ENCODE measurements at places on chromosomes 16 and 17.
A peak's percentile ranks its signal among the peaks of the same experiment; 100 is the strongest.

DNA sequence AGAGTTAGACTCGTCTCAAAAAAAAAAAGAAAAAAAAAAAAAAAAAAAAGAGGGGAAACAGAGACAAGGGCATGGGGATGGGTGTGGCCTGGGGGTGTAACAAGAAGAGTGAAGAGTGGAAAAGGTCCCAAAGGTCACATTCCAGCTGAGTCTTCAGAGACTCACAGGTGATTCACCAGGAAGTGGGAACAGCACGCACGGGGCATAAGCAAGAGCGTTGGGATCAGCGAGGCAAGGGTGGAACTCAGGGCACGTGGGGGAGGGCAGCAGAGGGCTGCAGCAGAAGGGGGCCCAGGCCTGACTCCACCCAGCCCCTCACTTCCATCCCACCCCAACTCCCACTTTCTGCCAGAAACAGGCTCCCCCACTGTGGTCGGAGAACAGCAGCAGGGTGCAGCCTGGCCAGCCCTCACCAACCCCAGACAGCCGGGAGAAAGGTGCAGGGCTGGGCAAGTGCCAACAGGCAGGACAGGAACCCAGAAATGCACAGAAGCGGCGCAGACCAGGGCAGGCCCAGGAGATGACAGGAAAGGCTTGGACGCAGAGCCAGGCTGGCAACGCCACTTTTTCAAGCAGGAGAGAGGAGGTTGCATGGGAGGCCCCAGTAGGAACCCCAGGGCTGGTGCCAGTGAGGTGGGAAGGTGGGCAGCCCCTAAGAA lies 3.3 kb downstream of the MEAK7 start:
- peak; percentile 13 for DNase-seq
- no peak overlapping the region for H3K4me3 ChIP-seq
- no peaks in the 10 kb centered on the region for H3K27me3 ChIP-seq
- peaks cover 3% of the 10 kb centered on the region for H3K4me1 ChIP-seq
- no peaks in the 10 kb centered on the region for H3K36me3 ChIP-seq

DNA sequence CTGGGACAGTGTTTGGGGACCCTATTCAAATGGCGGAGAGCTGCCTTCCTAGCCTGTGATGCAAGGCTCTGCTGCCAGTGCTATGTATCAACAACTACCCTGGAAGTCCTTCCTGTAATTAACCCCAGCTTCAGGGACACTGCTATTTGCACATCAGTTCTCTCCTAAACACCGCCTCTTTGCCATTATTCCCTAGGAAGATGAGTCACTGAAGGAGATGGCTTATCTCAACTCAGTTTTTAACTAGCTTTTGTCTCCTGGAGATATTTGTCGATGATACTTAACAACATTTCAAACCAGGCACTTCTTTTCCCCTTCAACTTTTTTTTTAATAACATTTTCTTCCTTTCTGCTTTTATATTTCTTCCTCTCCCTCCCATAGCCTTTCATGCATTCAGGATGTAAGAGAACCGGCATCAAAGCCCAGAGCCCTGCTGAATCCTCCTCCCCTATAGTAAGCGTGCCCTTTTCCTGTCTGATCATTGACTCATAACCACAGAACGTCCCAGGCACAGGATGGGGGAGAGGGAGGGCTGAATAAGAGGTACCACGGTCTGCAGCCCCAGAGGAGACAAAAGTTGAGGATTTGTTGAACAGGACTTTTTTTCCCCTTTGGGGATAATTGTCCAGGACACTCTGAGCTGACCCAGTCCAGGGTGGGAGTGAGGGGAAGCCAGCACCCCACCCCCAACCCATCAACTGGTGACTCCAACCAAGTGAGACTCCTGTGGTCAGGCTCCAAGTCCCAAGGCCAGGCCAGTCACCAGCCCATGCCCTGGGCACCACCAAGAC lies 387.8 kb upstream of the SALL1 start:
- no peak overlapping the region for H3K4me3 ChIP-seq
- DNase-seq = no peak
- no peaks in the 10 kb centered on the region for H3K36me3 ChIP-seq
- H3K27ac ChIP-seq = no peak overlapping the region
- no peaks in the 10 kb centered on the region for H3K4me1 ChIP-seq
- H3K27me3 ChIP-seq = no peaks in the 10 kb centered on the region

DNA sequence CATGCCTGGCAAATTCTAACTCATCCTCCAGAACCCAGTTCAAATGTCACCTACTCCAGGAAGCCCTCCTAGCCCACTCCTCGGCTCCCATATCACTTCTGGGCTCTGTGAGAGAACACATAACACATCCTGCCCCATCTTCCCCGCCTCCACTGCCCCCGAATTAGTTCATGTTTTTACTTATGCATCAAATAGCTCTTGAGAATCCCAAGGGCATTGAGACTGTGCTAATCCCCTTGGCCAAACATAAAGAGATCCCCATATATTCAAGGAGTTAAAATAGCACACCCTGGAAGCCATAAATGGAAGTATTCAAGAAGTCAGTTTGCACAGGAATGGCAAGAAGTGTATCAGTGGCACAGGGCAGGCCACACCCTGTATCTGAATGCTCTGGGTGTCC lies 2.0 kb upstream of the CREBBP start:
- no peaks in the 10 kb centered on the region for H3K4me1 ChIP-seq
- no peak overlapping the region for H3K4me3 ChIP-seq
- H3K36me3 ChIP-seq = no peaks in the 10 kb centered on the region
- H3K27ac ChIP-seq = no peak overlapping the region
- no peak for DNase-seq

GRCh38 chr17:68457168-68457538 lies at the start of gene WIPI1:
TSS of gene WIPI1 (minus strand) at chr17:68457496. CDS start at chr17:68457421, 75 bp downstream.
- no peaks in the 10 kb centered on the region for H3K27me3 ChIP-seq
- H3K27ac ChIP-seq = peak within 1 kb of the TSS; percentile 87
- peak within 1 kb of the TSS; percentile 64 for H3K4me3 ChIP-seq
- H3K36me3 ChIP-seq = no peaks in the 10 kb centered on the region
- no peak for DNase-seq

GRCh38 chr16:1871974-1872635 lies at the start of gene MEIOB:
TSS of gene MEIOB (minus strand) at chr16:1872164. CDS start at chr16:1868175, 3,989 bp downstream.
- H3K27me3 ChIP-seq = peaks cover 12% of the 10 kb centered on the region
- no peaks in the 10 kb centered on the region for H3K4me1 ChIP-seq
- H3K36me3 ChIP-seq = no peaks in the 10 kb centered on the region
- no peak for DNase-seq
- no peak within 1 kb of the TSS for H3K4me3 ChIP-seq

DNA sequence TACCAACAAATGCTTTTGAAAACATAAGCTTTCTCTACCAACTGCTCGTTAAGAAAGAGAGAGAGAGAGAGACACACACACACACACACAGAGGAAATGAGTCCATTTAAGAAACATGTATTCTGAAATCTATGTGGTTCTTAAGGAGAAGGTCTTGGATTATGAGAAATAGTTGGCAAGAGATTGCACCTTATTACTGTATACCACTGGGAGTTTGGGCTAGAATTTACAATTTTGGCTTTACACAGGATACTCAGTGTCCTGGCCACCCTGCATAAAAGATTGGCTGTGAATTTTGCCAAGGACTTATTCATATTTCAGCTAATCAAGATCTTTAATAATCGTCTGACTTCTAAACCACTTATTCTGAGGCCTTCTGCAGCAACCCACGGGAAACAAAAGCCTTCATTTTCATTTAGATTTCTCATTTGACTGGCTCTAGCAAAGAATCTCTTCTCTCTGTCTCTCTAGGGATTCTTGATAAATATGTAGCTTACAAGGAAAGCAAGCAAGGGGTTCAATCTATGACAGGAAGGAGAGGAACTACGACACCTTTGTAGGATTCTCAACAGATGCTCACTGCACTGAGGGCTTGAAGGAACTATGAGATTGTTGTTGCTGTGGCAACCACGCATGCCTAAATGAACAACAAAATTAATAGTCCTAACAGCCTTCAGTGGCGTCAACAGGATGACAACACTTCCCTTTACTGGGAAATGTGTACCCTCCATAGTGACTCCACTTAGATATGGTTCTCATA lies 75.3 kb upstream of the GNAO1 start:
- H3K4me1 ChIP-seq = no peaks in the 10 kb centered on the region
- H3K4me3 ChIP-seq = no peak overlapping the region
- no peaks in the 10 kb centered on the region for H3K27me3 ChIP-seq

DNA sequence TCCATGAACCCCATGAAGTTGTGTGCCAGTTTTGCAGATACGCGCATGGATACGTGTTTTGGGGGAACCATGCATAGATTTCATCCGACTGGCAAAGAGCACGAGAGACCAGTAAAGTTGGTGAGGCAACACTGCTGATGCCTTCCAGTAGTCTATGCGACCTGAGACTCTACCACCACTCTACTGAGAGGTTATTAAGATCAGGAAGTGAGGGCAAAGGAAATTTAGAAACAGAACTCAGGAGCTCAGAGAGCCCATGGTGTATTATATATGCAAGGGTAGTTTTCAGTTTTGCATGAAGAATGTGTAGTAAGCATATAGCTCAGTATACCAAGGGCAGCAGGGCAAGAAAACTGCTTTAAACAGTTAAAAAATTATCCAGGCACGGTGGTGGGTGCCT lies 4.2 kb downstream of the SLX4 start:
- DNase-seq = no peak
- no peak overlapping the region for H3K27ac ChIP-seq
- H3K4me1 ChIP-seq = peaks cover 5% of the 10 kb centered on the region
- no peaks in the 10 kb centered on the region for H3K27me3 ChIP-seq

- H3K4me1 ChIP-seq = no peaks in the 10 kb centered on the region
- H3K4me3 ChIP-seq = no peak overlapping the region
- no peak for DNase-seq
- H3K27me3 ChIP-seq = no peaks in the 10 kb centered on the region
- H3K36me3 ChIP-seq = no peaks in the 10 kb centered on the region
- no peak overlapping the region for H3K27ac ChIP-seq
Observed at GRCh38 chr17:14815079-14815478, 450.0 kb downstream of the PMP22 start.

GRCh38 chr17:73308017-73308823 lies 3.6 kb downstream of the CDC42EP4 start:
- no peaks in the 10 kb centered on the region for H3K27me3 ChIP-seq
- H3K4me1 ChIP-seq = no peaks in the 10 kb centered on the region
- H3K36me3 ChIP-seq = no peaks in the 10 kb centered on the region
- peak; percentile 96 for DNase-seq
- H3K27ac ChIP-seq = peak overlapping the region; percentile 97

DNA sequence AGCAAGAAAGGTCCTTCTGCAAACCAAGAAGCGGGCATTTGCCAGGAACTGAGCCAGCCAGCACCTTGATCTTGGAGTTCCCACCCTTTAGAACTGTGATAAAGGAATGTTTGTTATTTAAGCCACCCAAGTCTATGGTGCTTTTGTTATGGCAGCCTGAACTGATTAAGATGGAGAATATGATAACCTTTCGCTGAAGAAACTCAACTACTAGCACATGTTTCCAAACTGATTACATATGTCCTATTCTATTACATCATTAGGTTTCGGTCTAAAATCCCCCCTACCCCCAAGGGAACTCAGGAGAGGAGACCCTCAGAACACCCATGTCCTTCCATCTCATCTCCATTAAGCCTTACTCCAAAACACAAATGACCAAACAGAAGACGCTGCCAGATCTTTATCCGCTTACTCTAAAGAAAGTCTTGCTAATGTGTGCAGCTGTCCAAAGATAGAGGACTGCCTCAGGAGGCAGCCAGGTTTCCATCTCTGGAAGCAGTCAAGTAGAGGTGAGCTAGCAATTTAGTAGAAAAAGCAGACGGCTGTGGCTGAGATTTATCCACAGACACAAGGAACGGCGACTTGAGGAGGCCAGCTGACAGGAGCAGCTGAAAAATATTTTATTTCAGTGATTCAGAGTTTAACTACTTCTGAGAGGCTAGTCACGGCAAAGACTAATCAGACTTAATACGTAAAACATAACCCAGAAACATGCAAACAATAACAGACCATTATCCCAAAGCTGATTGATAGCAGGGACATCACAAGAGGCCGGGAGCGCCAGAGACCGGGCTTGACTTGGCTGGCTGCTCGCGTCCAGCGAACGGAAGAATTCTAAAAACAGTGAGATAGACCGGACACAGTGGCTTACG lies 611.4 kb upstream of the CDH5 start:
- peak overlapping the region; percentile 20 for H3K27ac ChIP-seq
- peak; percentile 52 for DNase-seq

GRCh38 chr16:55615071-55615470 lies 40.7 kb upstream of the SLC6A2 start:
- no peaks in the 10 kb centered on the region for H3K27me3 ChIP-seq
- H3K36me3 ChIP-seq = no peaks in the 10 kb centered on the region
- H3K27ac ChIP-seq = no peak overlapping the region
- H3K4me1 ChIP-seq = no peaks in the 10 kb centered on the region
- no peak overlapping the region for H3K4me3 ChIP-seq

- no peaks in the 10 kb centered on the region for H3K4me1 ChIP-seq
- no peak for DNase-seq
- H3K27me3 ChIP-seq = no peaks in the 10 kb centered on the region
- no peak overlapping the region for H3K4me3 ChIP-seq
Observed at GRCh38 chr17:53316988-53317387, 505.7 kb upstream of the KIF2B start.

DNA sequence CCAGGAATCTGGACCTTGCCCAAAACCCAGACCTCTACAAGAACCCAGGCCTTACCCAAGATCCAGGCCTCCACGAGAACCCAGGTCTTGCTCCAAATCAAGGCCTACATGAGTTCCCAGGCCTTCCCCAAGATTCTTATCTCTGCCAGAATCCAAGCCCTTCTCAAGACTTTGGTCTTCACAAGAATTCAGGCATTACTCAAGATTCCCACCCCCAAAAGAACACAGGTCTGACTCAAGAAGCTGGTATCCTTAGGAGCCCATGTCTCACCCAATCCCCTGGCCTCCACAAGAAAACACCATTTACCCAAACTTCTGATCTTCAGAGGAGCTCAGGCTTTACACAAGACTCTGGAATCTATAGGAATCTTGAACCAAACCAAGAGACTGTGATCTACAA lies 2.6 kb downstream of the SPEM3 start:
- no peaks in the 10 kb centered on the region for H3K27me3 ChIP-seq
- H3K4me1 ChIP-seq = peaks cover 11% of the 10 kb centered on the region
- H3K36me3 ChIP-seq = no peaks in the 10 kb centered on the region
- H3K4me3 ChIP-seq = no peak overlapping the region
- no peak for DNase-seq

DNA sequence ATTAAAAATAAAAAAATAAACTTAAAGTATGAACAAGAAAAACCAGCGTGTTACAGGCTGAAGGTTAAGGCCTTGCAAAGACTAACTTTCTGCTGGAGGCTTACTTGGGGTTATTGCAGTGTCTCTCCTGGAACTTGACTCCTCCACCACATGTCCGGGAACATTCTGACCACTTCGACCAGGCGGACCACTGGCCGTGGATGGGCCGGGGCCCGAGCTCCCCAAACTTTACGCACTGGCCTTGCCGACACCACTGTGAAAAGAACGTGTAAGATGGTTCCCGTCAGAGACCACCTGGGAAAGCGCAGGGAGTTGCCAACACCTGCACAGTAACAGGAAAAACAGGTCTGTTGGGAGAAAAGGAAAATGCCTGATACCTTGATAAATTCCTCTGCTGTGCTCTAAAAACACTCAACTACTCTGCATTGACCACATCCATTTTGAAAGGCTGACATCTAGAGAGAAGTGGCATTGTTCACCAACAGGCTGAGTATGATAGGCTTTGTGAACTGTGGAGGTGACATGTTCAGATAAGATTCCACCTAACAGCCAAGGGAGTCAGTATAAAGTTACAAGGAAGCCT lies 99.1 kb downstream of the ADAMTS18 start:
- H3K27me3 ChIP-seq = no peaks in the 10 kb centered on the region
- no peak overlapping the region for H3K4me3 ChIP-seq
- no peak overlapping the region for H3K27ac ChIP-seq
- H3K4me1 ChIP-seq = no peaks in the 10 kb centered on the region
